Naive thymus-derived CD4-positive, alpha-beta T cell (primary cell): ENCODE measurements at places on chromosomes 16 and 17.

DNA sequence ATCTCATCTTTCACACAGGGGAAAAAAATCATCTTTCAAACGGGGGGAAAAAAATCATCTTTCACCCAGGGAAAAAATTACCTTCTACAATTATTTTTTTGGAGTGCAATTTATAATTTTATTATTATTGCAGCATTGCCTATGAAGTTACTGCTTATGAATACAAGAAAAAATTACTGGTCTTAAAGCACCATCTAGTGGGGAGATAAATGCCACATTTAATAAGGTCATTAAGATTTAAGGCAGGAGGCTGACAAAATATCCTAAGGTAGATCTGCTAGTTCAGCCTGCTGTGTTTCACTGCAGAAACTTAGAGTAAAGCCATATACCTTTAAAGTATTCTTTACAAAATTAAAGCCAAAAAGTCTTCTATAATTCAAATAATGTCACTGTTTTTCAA is 13.7 kb downstream of the SHCBP1 start:
- no peaks in the 10 kb centered on the region for H3K27me3 ChIP-seq
- H3K4me3 ChIP-seq = no peak overlapping the region
- no peak for DNase-seq
- H3K27ac ChIP-seq = no peak overlapping the region
- no peaks in the 10 kb centered on the region for H3K36me3 ChIP-seq

- H3K27me3 ChIP-seq = no peaks in the 10 kb centered on the region
- H3K27ac ChIP-seq = no peak overlapping the region
- H3K4me1 ChIP-seq = no peaks in the 10 kb centered on the region
- no peak for DNase-seq
- H3K36me3 ChIP-seq = no peaks in the 10 kb centered on the region
Measured at GRCh38 chr17:6475411-6475810, 31.2 kb downstream of the PIMREG start.

GRCh38 chr17:48809182-48809581 is 7.8 kb downstream of the TTLL6 start:
- H3K4me1 ChIP-seq = no peaks in the 10 kb centered on the region
- H3K4me3 ChIP-seq = no peak overlapping the region
- no peaks in the 10 kb centered on the region for H3K36me3 ChIP-seq
- DNase-seq = no peak
- no peaks in the 10 kb centered on the region for H3K27me3 ChIP-seq

DNA sequence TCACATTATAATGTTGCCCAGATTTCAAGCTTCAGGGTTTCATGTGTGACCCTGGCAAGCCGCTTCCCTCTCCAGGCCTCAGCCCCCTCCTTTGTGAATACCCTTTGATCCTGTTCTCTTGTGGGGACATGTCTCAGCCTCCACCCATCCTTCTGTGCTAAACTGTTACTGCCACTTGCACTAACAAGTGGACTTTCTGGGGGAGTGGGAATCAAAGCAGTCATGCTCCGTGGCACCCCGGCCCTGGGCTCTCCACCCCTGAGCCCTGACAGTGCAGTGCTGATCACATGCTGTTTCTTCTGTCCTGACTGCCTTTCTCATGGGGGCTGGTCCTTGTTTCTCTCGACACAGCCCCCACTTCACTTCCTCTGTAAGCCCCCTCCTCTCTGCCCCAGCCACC is 9.7 kb upstream of the DCAF7 start:
- H3K36me3 ChIP-seq = no peaks in the 10 kb centered on the region
- no peak overlapping the region for H3K4me3 ChIP-seq
- H3K27ac ChIP-seq = no peak overlapping the region
- DNase-seq = no peak

DNA sequence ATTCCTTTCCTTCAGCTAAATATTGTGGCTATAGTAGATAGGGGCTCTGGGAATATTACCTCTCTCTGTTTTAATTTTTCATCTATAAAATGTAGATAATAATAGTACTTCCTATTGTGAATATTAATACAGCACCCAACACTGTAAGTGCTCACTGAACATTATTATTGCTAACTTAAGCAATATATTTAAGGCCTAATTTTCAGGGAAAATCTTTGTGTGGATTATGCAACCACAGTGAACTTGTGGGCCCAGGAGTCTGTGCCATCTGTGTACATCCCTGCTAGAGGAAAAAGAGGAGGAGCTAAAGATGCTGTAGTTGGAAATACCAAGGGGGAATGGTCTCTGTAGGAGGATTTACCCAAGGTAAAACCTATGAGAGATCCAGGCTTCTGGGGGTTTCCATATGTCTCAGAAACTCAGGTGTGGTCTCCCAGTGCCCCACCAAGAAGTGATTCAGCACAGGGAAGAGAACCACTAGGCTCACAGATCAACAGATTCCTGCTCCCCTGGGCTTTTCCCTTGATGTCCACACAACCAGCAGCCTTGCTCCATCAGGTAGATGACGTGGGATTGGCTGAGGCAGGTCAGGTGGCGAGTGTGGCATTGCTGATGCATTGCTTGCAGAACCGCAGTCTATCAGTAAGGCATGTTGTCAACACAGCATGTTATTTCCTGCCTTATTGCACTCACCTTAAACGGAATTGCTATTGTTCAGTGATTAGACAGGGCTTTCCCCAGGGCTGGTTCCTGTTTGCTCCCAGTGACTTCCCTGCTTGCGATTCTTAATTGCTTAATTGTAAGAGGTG is 1.6 kb upstream of the N4BP1 start:
- H3K27me3 ChIP-seq = no peaks in the 10 kb centered on the region
- DNase-seq = peak; percentile 73
- peak overlapping the region; percentile 94 for H3K27ac ChIP-seq
- peaks cover 58% of the 10 kb centered on the region for H3K4me1 ChIP-seq
- no peaks in the 10 kb centered on the region for H3K36me3 ChIP-seq
- peak overlapping the region; percentile 20 for H3K4me3 ChIP-seq

DNA sequence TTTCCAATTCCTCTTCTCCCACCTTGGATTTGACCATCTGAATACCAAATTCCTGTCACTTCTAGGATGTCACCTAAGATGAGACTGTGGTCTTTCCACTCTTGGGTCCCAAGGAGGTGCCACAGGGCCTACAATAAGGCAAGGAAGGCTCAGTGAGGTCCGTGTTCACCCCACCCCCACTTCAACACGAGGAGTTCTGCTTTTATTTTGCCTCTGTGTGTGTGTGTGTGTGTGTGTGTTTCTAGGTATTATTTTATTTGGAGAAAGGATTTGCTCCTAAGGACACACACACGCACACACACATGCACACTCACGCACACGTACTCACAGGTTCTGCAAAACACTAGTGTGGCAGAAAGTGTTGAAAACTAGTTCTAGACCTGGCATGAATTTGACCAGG is 24.5 kb upstream of the PHOSPHO1 start:
- no peak overlapping the region for H3K27ac ChIP-seq
- peaks cover 5% of the 10 kb centered on the region for H3K4me1 ChIP-seq

GRCh38 chr17:75783069-75783783 is 1.4 kb upstream of the UNK start:
- DNase-seq = no peak
- peaks cover 33% of the 10 kb centered on the region for H3K4me1 ChIP-seq
- H3K4me3 ChIP-seq = peak overlapping the region; percentile 34
- peaks cover 12% of the 10 kb centered on the region for H3K36me3 ChIP-seq

DNA sequence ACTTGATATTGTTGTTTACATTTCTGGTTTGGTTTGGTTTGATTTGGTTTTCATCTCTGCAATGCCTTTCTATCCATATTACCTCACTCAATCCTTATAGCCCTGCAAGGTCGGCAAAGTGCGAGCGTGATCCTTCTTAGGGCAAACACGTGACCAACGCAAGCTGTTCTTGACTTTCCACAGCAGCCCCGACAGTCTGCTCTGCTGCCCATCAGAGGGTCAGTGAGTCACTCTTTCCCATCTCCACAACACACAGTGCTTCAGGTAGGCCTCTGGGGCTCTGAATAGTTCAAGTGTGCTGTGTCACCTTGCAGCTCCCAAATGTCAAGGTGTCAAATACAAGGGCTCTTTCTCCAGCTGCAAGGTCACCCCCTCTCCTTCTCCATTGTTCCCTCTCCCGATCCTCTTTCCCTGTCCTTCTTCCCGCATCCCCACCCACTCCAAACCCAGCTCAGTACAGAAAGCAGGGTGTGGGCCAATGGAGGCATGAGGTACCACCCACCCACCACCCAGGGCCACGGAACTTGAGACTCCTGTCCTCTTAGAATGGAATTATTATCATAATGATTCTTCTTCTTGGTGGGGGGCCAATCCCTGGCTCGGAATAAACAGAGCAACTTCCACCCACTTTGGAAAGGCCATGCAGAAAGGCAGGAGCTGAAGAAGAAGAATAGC is 139.7 kb downstream of the SLC39A11 start:
- no peak for DNase-seq
- H3K27ac ChIP-seq = no peak overlapping the region
- H3K36me3 ChIP-seq = no peaks in the 10 kb centered on the region

DNA sequence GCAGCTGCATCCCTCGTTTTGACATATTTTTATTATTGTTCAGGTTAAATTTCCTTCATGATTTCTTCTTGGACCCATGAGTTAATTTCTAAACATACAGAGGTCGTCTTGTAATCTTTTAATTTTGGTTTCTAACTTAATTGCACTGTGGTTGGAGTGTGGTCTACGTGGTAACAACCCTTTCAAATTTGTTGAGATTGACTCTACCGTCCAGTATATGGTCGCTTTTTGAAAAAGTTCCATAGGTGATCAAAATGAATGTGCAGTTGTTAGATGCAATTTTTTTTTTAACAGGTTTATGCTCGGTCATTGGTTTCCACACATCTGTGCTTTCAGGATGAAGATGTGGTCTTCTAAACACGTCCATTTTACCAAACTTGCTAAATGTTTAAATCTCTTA is 11.0 kb upstream of the SLC6A4 start:
- peaks cover 3% of the 10 kb centered on the region for H3K36me3 ChIP-seq
- no peaks in the 10 kb centered on the region for H3K27me3 ChIP-seq
- no peak for DNase-seq
- no peak overlapping the region for H3K4me3 ChIP-seq

GRCh38 chr16:65071433-65072311 is 50.2 kb downstream of the CDH11 start:
- no peaks in the 10 kb centered on the region for H3K27me3 ChIP-seq
- no peak overlapping the region for H3K27ac ChIP-seq
- no peaks in the 10 kb centered on the region for H3K4me1 ChIP-seq

DNA sequence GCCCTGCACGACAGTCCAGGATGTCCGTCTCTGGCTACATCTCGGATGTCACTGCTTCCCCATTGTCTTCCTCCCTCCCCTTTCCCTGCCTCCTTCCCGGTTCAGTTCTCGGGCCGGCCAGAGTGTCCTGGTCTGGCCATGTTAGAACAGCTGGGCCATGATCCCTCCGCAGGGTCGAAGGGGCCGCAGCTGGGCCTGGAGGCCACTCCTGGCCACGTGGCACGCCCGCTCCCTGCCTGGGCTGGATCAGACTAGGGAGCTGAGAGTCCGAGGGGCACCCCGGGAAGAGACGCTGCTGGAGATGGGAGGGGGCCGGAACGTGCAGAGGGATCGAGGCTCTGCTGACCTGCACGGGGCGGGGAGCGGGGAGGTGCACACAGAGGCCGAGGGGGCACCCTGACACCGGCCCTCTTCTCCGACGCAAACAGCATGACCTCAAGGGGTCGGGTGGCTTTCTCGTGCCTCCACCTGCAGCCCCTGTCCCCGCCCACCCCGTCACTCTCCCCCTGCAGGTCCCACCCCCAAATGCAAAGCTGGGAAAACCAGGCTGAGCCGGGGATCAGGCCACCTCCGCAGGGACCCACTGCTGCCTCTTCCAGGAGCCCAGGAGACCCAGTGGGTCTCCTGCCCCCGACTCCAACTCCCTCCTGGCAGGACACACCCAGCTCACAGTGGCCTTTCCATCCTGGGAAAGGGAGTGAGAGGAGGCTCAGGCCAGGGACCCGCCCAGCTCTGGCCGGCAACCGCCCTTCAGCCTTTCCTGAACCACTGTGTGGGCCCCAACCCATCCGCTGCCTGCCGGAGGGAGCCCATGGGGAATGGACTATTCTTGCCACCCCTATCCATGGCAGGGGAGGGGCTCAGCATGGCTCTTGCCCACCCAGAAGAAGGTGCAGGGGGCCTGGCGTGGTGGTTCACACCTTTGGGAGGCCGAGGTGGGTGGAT is 38.5 kb downstream of the CTU2 start:
- peaks cover 18% of the 10 kb centered on the region for H3K36me3 ChIP-seq
- no peak overlapping the region for H3K4me3 ChIP-seq
- H3K27ac ChIP-seq = peak overlapping the region; percentile 18
- H3K27me3 ChIP-seq = no peaks in the 10 kb centered on the region

GRCh38 chr16:3515897-3516296 is 15.1 kb downstream of the CLUAP1 start:
- H3K27me3 ChIP-seq = no peaks in the 10 kb centered on the region
- peaks cover 8% of the 10 kb centered on the region for H3K4me1 ChIP-seq
- H3K36me3 ChIP-seq = peaks cover 26% of the 10 kb centered on the region
- DNase-seq = no peak

GRCh38 chr16:56688762-56689161 is 6.5 kb downstream of the MT1X start:
- no peak for DNase-seq
- no peak overlapping the region for H3K4me3 ChIP-seq
- no peaks in the 10 kb centered on the region for H3K36me3 ChIP-seq
- H3K27me3 ChIP-seq = no peaks in the 10 kb centered on the region
- no peaks in the 10 kb centered on the region for H3K4me1 ChIP-seq

DNA sequence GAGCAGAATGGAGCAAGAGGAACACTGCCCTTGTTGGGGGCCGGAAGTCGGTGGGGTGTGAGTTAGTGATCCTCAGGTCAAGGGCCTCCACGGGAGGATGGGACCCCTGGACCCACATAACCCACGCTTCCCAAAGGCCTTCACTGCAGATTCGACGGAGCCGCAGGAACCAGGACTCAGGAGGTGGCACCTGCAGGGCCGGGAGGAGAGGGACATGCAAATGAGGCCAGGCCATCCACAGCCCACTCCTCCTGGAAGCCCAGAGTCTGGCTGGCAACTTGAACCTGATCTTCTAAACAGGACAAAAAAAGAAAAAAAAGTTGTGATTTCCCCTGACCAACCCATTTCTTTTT is 299.9 kb downstream of the SOX9 start:
- H3K36me3 ChIP-seq = no peaks in the 10 kb centered on the region
- no peak overlapping the region for H3K27ac ChIP-seq
- no peaks in the 10 kb centered on the region for H3K4me1 ChIP-seq
- H3K4me3 ChIP-seq = no peak overlapping the region
- DNase-seq = no peak
